ENCODE measurements at places on chromosomes 16 and 17.

DNA sequence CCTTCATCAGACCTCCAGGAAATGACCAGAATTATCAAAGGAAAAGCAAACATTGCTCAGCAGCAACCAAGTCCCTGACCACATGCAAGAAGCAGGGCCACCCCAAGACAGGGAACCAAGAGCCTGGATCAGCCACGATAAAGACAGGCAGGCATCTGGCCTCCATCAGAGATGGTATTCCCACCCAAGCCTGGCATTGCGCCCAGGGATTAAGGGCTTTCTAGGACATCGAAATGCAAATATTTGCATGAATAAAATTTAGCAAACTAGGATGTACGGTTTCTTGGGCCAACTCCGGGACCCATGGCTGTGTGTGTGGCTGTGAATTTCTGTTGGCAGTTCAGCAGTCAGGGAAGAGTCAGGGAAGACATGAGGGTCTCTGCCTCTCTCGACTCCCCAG, 241.4 kb upstream of the DYNLRB2 start:
- H3K36me3 ChIP-seq = no peaks in the 10 kb centered on the region
- H3K27me3 ChIP-seq = peaks cover 3% of the 10 kb centered on the region
- no peaks in the 10 kb centered on the region for H3K4me1 ChIP-seq

- no peak for DNase-seq
- no peaks in the 10 kb centered on the region for H3K27me3 ChIP-seq
- H3K27ac ChIP-seq = no peak overlapping the region
- H3K36me3 ChIP-seq = peaks cover 64% of the 10 kb centered on the region
- peaks cover 18% of the 10 kb centered on the region for H3K4me1 ChIP-seq
- no peak overlapping the region for H3K4me3 ChIP-seq
Observed at GRCh38 chr16:27538528-27538927, 11.2 kb downstream of the GTF3C1 start.

GRCh38 chr16:48004141-48004695, 151.6 kb downstream of the ABCC12 start:
- no peak for DNase-seq
- no peaks in the 10 kb centered on the region for H3K27me3 ChIP-seq
- H3K4me3 ChIP-seq = no peak overlapping the region
- no peaks in the 10 kb centered on the region for H3K4me1 ChIP-seq
- H3K36me3 ChIP-seq = no peaks in the 10 kb centered on the region

DNA sequence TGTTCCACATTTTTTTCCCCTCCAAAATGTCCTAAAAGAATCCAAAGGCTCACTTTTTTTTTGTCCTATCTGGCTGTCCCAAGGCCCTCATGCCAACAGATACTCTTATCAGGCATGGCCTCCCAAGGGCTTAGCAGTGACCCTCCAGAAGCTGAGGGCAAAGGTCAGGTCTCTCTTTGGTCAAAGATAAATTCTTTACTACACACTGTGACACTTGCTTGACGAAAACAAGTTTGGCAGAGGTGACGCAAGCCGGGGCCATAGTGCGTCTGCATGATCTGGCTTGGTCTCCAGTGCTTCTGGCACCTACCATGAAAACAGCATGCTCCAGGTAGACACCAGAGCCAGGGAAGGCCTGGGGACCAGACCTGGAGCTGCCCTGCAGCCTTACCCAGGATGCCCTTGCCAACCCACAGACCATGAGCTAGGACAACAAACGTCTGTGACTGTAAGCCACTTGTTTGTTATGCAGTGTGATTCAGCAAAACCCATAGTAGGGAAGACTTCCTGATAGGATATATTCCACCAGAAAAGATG, 48.5 kb upstream of the IRF8 start:
- DNase-seq = no peak
- H3K4me3 ChIP-seq = no peak overlapping the region
- peaks cover 18% of the 10 kb centered on the region for H3K27me3 ChIP-seq
- no peaks in the 10 kb centered on the region for H3K4me1 ChIP-seq
- no peaks in the 10 kb centered on the region for H3K36me3 ChIP-seq

- H3K27me3 ChIP-seq = peaks cover 47% of the 10 kb centered on the region
- peaks cover 13% of the 10 kb centered on the region for H3K4me1 ChIP-seq
- peaks cover 2% of the 10 kb centered on the region for H3K36me3 ChIP-seq
- H3K27ac ChIP-seq = no peak overlapping the region
- DNase-seq = no peak
Observed at GRCh38 chr17:50877838-50878237, 11.7 kb upstream of the TOB1 start.

DNA sequence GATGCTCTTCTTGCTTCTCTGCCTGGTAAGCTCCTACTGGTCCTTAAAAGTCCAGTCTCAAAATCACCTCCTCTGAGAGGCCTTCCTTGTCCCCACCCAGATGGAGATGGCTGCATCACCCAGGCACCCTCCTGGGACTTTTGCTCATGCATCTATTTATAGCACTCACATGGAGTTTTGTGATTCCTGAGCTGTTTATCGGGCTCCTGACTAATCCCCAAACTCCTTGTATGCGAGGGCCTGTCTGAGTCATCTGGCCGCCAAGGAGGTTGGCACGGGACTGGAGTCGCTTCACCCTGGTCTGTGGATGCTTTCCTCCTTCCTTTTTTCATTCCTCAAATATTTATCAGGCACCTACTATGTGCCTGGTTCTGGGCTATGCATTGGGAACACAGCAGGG, 2.3 kb upstream of the MAP2K3 start:
- no peaks in the 10 kb centered on the region for H3K27me3 ChIP-seq
- H3K36me3 ChIP-seq = peaks cover 5% of the 10 kb centered on the region
- no peak for DNase-seq
- no peak overlapping the region for H3K27ac ChIP-seq
- H3K4me1 ChIP-seq = peaks cover 39% of the 10 kb centered on the region

- H3K27me3 ChIP-seq = no peaks in the 10 kb centered on the region
- peaks cover 7% of the 10 kb centered on the region for H3K36me3 ChIP-seq
- no peak overlapping the region for H3K27ac ChIP-seq
- H3K4me1 ChIP-seq = peaks cover 23% of the 10 kb centered on the region
- DNase-seq = no peak
Observed at GRCh38 chr17:82320140-82320840, 2.9 kb upstream of the CD7 start.

DNA sequence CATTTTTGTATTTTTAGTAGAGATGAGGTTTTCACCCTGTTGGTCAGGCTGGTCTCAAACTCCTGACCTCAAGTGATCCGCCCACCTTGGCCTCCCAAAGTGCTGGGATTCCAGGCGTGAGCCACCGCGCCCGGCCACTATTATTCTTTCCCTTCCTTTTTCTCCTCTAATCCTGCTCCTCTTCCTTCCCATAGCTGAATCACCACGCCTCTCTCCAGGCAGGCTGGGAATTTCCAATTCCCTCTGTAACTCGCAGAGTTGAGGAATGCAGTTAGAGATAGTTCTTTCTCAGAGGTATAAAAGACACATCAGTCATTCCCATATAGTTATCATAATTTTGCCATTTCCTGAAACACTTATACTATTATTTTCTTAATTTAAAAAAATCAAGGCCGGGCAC, 11.2 kb downstream of the METTL16 start:
- no peak overlapping the region for H3K4me3 ChIP-seq
- DNase-seq = no peak
- no peaks in the 10 kb centered on the region for H3K27me3 ChIP-seq
- no peak overlapping the region for H3K27ac ChIP-seq
- H3K4me1 ChIP-seq = peaks cover 14% of the 10 kb centered on the region

DNA sequence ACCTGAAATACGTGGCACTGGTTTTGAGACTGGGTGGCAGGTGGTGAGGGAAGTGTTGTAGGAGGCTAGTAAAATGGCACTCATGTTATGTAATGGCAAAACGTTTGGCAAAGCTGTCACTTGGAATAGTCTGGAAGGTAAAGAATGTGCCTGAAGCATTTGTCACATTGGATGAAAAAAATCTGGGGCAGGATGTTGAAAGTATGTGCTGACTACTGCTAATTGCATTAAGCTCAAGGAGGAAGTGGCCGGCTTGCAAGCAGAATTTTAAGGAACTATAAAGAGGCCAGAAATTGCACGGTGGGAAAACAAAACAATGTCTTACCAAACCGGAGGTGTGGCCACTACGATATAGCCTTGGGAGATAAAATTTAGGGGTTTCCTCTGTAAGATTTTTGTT, 26.6 kb upstream of the NLRP1 start:
- peaks cover 18% of the 10 kb centered on the region for H3K4me1 ChIP-seq
- no peak overlapping the region for H3K4me3 ChIP-seq
- DNase-seq = no peak
- no peaks in the 10 kb centered on the region for H3K36me3 ChIP-seq
- peaks cover 28% of the 10 kb centered on the region for H3K27me3 ChIP-seq
- H3K27ac ChIP-seq = no peak overlapping the region

- no peaks in the 10 kb centered on the region for H3K4me1 ChIP-seq
- DNase-seq = no peak
- no peaks in the 10 kb centered on the region for H3K27me3 ChIP-seq
- no peak overlapping the region for H3K4me3 ChIP-seq
- no peak overlapping the region for H3K27ac ChIP-seq
- no peaks in the 10 kb centered on the region for H3K36me3 ChIP-seq
Observed at GRCh38 chr17:52030052-52030451, 128.5 kb downstream of the CA10 start.

- no peaks in the 10 kb centered on the region for H3K36me3 ChIP-seq
- no peaks in the 10 kb centered on the region for H3K4me1 ChIP-seq
- H3K4me3 ChIP-seq = no peak overlapping the region
- no peak for DNase-seq
- H3K27ac ChIP-seq = no peak overlapping the region
Observed at GRCh38 chr17:10107316-10108165, 90.9 kb downstream of the GAS7 start.

GRCh38 chr17:549177-550040, 165.2 kb downstream of the VPS53 start:
- H3K4me3 ChIP-seq = no peak overlapping the region
- H3K27ac ChIP-seq = no peak overlapping the region
- H3K27me3 ChIP-seq = no peaks in the 10 kb centered on the region

DNA sequence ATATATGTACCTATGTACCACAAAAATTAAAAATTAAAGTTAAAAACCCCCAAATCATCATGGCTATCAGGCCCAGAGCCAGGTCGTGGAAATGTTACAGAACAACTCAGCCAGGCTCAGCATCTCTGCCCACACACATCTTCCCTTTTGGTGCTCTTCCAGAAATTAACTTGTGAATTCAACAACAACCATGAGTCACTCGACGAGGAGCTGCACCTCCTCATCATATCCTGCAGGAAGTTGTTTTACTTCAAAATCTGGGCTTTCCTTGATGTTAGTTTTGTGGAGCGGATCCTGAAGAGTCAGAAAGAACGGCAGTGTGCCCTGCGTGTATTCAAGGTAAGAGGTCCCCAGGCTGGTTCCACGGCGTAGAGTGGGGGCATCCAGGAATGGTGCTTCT, 10.6 kb downstream of the FBXO39 start:
- H3K4me3 ChIP-seq = no peak overlapping the region
- no peak for DNase-seq
- H3K4me1 ChIP-seq = no peaks in the 10 kb centered on the region
- peaks cover 3% of the 10 kb centered on the region for H3K36me3 ChIP-seq
- H3K27me3 ChIP-seq = peaks cover 92% of the 10 kb centered on the region
- no peak overlapping the region for H3K27ac ChIP-seq

GRCh38 chr17:78650093-78650715, 73.0 kb upstream of the DNAH17 start:
- H3K4me1 ChIP-seq = peaks cover 13% of the 10 kb centered on the region
- H3K36me3 ChIP-seq = peaks cover 13% of the 10 kb centered on the region
- H3K27ac ChIP-seq = no peak overlapping the region
- DNase-seq = no peak
- peaks cover 19% of the 10 kb centered on the region for H3K27me3 ChIP-seq
- H3K4me3 ChIP-seq = no peak overlapping the region

DNA sequence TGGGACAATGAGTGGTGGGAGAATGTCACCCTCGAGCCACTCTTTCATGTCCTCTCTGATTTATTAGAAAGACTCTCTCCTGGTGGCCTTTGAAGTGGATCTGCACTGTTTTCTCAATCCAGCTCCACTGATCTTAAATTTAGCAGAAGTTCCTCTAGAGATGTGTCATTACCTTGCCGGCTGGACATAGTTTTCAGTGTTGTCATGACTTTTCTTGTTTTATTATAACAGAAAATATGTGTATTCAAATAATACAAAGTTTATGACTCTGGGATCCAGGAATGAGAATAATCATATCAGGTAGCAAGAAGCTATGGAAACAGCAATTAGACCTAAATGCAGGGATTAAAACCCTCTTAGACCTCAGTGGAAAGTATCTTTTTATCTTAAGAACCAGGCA, 247.5 kb upstream of the ELAC2 start:
- H3K4me1 ChIP-seq = no peaks in the 10 kb centered on the region
- H3K36me3 ChIP-seq = no peaks in the 10 kb centered on the region
- no peak overlapping the region for H3K4me3 ChIP-seq
- no peak for DNase-seq
- H3K27me3 ChIP-seq = no peaks in the 10 kb centered on the region

- DNase-seq = no peak
- H3K36me3 ChIP-seq = no peaks in the 10 kb centered on the region
- peaks cover 28% of the 10 kb centered on the region for H3K27me3 ChIP-seq
- H3K4me1 ChIP-seq = peaks cover 14% of the 10 kb centered on the region
Observed at GRCh38 chr17:20852990-20853370, 189.8 kb downstream of the USP22 start.

GRCh38 chr17:77442976-77443747, 302.4 kb downstream of the SEC14L1 start:
- peak; percentile 54 for DNase-seq
- peaks cover 96% of the 10 kb centered on the region for H3K4me1 ChIP-seq
- H3K27ac ChIP-seq = peak overlapping the region; percentile 94
- H3K4me3 ChIP-seq = peak overlapping the region; percentile 6
- peaks cover 12% of the 10 kb centered on the region for H3K36me3 ChIP-seq

DNA sequence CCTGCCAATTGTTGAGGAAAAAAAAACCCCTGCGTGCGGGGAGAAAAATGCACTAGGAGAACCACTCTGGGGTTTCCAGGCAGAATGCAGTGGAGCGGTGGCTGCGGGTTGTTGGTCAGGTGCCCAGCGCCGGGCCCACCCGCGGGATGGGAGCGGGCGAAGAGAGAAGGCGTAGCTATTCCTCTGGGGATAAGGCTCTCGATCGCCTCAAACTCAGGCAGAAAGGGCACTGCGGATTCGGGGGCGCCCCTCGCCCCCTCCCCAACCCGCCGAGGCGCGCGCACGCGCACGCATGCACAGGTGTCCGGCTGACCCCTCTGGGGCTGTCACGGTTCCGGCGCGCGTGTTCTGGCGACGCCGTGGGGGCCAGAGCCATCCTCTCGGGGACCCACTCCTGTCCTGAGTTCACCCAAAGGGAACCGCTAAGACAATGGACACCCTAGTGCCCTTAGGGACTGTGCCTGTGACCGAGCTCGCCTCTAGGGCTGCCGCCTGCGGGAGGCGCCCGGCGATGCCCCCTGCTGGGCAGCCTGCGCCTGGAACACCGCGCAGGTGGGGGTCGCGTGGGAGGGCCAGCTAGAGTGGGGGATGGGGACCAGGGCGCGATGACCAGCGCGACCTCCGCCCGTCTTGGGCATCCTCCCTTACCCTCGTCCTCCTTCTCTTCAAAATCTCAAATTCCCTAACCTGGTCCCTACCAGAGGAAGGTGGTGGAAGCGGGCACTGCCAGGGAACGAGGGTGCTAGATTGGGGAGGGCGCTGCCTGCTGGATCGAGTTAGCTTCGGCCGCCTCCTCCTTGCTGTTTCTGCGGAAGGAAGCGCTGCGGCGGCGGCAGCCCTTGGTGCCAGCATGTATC, 14.4 kb upstream of the CBX8 start:
- peaks cover 24% of the 10 kb centered on the region for H3K4me1 ChIP-seq
- H3K36me3 ChIP-seq = no peaks in the 10 kb centered on the region
- H3K27me3 ChIP-seq = peaks cover 63% of the 10 kb centered on the region
